Stimulated activated CD8-positive, alpha-beta memory T cell treated with anti-CD3 and anti-CD28 coated beads, Interleukin-4, amount 100 ng/mL, for 1 hour (primary cell): ENCODE measurements at places on chromosomes 2 and 18.

DNA sequence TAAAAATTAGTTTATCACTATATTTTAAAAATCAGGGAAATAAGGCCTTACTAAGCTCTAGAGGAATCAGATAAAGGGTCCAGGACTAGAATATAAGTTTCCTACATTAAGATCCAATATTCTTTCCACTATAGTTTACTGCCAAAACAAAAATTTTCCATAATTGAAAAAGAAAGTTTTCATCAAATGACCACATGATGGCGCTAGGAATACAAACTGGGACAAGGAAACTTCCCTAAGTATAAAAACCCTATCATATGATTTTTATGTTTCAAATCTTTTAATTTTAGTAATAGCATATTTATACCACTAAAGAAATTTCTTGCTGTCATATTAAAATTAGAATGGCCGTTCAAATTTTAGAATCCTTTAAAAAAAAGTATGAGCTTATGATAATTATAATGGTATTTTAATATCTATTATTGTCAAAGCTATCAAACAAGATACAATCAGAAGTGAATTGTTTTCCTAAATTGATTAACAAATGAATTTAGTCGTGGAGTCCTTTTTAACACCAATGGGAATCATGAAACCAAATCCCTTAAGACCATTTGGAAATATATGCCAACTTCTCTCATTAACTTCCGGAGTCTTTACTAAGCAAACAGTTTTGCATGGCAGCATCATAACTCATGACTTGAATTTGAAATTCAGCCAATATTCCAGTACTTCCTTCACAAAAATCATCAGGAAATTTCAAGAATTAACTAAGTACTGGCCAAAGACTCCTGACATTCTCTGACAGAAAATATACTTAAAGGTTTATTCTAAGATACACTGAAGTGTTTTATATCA, 70.3 kb downstream of the SCN1A start:
- no peak for DNase-seq

DNA sequence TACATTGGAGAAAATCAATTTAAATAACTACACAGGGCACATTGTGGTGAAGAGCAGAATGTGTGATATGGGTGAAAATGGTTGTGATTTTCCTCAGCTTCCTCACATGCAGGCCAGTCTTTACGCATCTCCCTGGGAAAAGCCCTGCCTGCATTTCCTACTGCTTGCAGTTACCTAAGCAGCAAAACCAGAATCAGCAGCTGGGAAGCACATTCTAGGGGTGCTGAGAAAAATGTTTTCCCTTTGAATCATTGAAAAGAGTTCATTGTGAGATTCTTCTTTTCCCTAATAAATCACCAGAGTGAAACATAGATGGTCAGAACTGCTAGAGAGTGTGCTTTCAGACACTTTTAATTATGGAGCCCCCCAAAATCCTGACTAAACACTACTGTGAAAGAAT, 656.0 kb downstream of the TDRD15 start:
- DNase-seq = no peak

DNA sequence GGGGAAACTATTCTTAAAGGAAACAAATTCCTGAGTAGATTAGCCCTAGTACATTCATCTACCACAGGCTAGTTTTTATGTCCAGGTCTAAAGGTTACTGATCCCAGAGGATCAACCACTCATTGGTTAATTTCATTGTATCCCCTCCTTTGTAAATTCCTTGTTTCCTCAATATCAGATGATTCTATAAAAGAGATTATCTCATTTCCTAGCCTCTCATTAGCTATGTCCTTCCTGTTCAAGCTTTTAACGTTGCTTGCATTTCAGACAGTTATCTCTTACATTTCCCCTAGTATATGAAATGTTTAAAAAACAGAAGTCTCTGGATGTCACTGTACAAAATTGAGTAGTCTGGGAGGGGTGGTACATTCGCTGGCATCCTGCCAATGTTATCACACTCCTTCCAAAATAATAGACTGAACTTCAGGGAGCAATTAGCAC, 24.2 kb upstream of the ARMC9 start:
- DNase-seq = no peak

- DNase-seq = no peak
Observed at GRCh38 chr18:58359218-58359617, 269.7 kb downstream of the ALPK2 start.

GRCh38 chr2:156466739-156467405, 30.7 kb downstream of the GPD2 start:
- DNase-seq = no peak

GRCh38 chr2:122451040-122451439, 695.6 kb downstream of the TSN start:
- no peak for DNase-seq

DNA sequence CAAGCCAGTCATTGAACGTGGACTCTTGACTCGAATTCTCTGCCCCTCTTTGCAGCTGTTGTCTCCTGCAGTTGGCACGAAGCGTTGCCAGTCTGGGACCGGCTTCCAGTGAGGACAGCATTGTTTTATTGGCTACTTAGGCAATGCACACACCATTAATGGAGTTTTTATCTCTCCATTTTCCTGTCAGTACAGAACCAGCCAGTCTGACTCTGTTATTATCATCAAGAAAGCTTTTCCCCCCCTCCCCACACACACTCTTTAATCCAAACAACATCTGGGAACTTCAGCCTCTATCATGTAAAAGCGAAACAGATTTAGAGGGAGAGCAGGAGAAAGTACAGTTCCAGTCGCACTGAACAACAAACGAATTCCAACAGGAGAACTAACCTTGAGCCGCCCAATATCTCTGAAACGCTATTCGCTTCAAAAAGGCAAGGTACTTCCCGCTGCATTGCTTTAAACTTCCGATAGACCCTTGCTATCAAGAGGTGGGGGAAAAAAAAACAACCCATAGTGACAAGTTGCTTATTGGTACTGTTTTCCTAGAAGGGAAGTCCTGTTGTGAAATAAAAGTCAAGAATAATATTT, 38.2 kb downstream of the ACVR1 start:
- DNase-seq = no peak

DNA sequence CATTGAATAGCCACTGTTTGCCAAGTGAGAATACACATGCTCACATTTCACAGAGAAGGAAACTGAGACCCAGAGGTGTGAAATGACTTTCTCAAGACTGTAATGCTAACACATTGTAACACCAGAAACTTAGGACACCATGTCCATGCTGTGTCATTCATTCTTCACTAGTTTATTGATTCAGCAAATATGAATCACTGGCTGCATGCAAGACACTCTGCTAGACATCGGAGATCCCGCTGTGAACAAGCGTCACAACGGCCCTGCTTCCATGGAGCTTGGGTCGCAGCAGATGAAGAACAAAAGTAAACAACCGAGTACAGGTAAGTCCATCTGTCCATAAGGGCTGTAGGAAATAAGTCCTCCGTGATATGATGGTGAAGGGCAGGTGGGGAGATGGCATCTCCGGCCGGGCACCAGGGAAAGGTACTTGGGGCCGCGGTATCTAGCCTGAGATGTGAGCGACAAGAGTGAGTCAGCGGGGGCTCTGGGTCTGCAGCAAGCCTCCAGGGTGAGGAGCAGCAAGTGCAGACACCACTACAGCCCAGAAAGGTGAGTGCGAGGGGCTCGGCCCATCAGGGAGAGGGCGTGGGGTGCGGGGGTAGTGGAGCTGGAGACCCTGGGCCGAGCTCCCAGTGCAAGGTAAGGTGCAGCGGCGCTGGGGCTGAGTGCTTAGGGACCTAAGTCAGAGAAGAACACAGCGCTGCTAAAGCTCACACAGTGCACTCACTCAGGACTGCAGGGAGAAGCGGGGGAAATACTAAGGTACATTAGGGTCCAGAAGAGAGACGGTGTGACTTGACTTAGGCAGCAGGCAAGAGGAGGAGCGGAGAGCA, 391.2 kb downstream of the FBXO15 start:
- no peak for DNase-seq

GRCh38 chr2:238868616-238869292, 20.9 kb downstream of the TWIST2 start:
- DNase-seq = no peak

DNA sequence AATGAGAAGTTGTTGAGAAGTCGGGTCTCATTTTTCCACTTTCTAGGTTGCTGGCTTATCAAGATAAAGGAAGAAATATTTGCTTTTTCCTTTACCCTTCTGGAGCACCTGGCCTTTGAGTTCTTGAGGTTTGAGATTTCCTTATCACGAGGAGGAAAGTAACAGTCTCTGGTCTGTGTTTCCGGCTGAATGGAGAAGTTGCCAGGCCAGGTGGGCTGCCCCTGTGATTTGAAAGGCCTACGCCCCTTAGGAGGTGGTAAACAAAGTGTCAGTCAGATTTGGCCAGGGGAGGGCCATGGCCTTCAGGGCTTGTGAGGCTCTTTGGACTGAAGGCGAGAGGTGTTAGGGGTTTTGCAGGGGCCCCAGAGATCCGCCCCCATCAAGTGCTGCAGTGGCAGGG, 156.7 kb upstream of the HAAO start:
- DNase-seq = no peak

- DNase-seq = no peak
Observed at GRCh38 chr2:225765820-225766219, 366.3 kb downstream of the NYAP2 start.

GRCh38 chr2:19543663-19544383, 185.4 kb upstream of the OSR1 start:
- no peak for DNase-seq

- DNase-seq = no peak
Observed at GRCh38 chr2:15560140-15560987, 770 bp downstream of the NBAS start.

- DNase-seq = no peak
Observed at GRCh38 chr2:71417300-71418202, 35.8 kb upstream of the DYSF start.

DNA sequence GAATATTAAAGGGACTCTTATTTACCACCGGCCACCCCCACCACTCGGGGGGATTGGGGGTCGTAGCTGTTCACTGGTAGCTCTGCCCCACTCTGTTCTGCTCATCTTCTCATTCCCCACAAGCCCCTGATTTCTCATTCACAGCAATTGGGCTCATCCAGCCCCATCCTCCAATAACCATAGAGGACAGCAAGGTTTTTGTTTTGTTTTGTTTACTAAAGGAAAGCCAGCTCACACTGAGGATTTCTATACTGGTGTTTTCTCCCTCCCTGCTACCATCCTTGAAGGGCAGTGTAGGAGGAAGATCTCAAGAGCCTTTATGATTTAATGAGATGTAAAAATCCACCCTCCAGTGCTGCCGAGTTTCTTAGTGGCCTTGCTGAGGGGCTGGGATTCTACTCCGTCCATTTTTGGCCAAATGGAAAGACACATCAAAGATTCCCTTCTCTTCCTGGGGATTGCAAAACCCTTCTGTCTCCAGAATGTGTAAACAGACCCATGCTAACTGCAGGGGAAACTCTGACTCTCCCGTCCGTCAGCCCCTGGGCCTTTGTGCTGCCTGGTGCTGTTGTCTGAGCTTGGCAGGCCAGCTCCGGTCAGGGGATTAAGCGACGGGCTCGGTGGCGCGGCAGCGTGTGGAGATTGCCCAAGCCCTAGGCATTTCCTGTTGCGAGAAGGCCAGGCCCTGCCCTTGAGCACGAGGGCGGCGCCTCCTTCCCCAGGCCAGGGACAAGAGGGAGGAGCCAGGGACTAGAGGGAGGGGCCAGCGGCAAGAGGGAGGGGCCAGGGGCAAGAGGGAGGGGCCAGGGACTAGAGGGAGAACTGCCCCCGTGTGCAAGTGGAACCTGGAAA, 165.0 kb downstream of the ANTXR1 start:
- DNase-seq = no peak

DNA sequence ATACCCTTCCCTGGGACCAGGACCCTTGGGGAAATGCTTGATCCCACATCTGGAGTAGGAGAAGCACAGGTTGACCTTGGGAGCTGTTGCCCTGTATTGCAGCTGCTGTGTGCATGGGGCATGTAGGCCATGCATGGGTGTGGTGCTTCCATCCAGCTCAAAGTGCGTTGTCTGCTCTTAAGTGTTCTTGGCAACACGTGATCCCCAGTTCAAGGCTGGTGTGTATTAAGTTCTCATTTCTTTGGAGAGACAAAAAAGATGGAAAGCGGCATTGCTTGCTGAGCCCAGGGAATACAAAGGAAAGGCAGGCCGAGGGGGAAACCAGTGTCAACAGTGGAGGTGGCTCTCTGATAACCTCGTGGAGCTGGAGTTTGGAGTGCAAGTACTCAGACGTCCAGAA, 110.7 kb downstream of the RTP5 start:
- DNase-seq = no peak

DNA sequence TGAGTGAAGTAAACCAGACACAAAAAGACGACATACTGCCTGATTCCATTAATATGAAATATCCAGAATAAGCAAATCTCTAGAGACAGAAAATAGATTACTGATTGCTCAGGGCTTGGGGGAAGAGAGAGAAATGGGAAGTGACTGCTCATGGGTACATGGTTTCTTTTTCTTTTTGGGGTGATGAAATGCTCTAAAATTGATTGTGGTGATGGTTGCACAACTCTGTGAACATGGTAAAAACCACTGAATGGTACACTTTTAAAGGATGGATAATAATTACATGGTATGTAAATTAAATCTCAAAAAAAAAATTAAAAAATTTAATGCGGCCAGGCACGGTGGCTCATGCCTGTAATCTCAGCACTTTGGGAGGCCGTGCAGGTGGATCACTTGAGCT, 39.3 kb downstream of the RPL31 start:
- DNase-seq = no peak

DNA sequence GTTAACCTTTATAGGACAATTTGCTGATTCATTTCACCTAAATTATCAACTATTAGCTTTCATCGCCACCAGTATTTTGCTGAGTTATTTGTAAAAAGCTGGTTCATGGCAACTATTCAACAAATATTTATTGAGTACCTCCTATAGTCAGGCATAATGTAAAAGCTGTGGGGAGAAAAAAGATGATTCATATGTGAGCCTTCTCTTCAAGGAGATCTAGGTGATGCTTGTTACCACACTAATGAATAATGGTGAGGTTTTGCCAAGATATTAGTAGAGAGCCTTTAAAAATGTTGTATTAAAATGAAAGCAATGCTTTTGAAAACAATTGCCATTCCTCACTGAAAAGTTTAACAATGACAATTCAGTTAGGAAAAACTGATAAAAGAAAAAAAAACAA, 187.8 kb downstream of the ANKRD44 start:
- DNase-seq = no peak

GRCh38 chr2:21715887-21716286, 592.1 kb downstream of the TDRD15 start:
- DNase-seq = no peak

DNA sequence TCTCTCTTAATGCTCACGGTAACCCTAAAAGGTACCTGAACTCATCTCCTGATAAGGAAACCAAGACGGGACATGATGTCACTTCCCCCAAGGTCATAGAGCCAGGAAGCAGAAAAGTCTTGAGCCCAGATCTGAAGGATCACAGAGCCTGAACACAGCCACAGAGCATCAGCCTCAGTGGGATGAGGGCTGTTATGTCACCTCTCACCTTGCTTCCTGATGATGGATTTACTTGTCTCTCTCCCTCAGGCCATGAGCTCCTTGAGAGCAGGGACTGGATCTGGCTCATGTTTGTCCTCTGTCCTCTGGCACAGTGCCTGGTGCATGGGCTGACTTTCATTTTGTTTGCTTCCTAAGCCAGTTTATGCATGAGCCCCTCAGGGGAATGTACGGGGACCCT, 54.2 kb downstream of the SERTAD2 start:
- no peak for DNase-seq

GRCh38 chr2:197170208-197170607, 140.4 kb downstream of the ANKRD44 start:
- no peak for DNase-seq

GRCh38 chr2:238506371-238507068, 79.8 kb downstream of the ASB1 start:
- DNase-seq = no peak
